ENCODE measurements at places on chromosomes 3 and 15. TPM values are rescaled to one million over a fixed set of nuclear protein-coding genes. Genes with fewer than 3 reads are reported as not detected.
A peak's percentile ranks its signal among the peaks of the same experiment; 100 is the strongest.

The ICE2 gene
- polyA plus RNA-seq, result 22.1 TPM

The ZNF609 gene
- 18.2 TPM for polyA plus RNA-seq

The B3GNT5 gene
- polyA plus RNA-seq, result 4.1 TPM

- no peak for DNase-seq
Observed at GRCh38 chr3:157767607-157768006, 264.4 kb upstream of the VEPH1 start.

- DNase-seq, result peak; percentile 80
Observed at GRCh38 chr3:69012100-69012799, 1.2 kb downstream of the EOGT start.

GRCh38 chr15:45586125-45586524, 1.1 kb upstream of the BLOC1S6 start:
- DNase-seq, result peak; percentile 13

GRCh38 chr3:102301155-102301880, 133.5 kb upstream of the ZPLD1 start:
- no peak for DNase-seq

- no peak for DNase-seq
Observed at GRCh38 chr3:53496984-53497383, 2.6 kb downstream of the CACNA1D start.

DNA sequence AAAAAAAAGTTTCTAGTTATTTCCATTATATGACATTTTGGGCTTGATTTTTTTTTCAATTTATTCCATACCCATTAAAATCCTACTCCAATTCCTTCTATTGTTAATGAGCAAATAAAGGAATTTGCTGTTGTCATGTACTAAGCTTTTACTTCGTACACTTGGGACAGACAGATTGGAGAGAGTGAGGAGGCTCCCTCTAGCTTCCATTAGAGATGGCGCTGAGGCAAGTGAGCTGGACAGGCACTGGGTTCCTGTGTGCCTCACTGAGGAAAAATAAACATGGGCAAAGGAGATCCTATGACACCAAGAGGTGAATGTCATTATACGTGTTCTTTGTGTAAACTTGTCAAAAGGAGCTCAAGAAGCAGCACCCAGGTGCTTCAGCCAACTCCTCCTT, 441.1 kb upstream of the MDFIC2 start:
- no peak for DNase-seq

GRCh38 chr3:54628888-54629441, 298.9 kb downstream of the LRTM1 start:
- DNase-seq, result no peak

Data from endothelial cell of umbilical vein (primary cell).